GM18507 (cell line): ENCODE measurements at places on chromosomes 6 and 20.

GRCh38 chr20:45008521-45009049 is 42.3 kb downstream of the STK4 start:
- DNase-seq: no peak

GRCh38 chr6:120147071-120147871 is 797.7 kb upstream of the MAN1A1 start:
- DNase-seq: no peak

GRCh38 chr6:167664678-167665660 is 161.7 kb upstream of the AFDN start:
- DNase-seq: no peak

DNA sequence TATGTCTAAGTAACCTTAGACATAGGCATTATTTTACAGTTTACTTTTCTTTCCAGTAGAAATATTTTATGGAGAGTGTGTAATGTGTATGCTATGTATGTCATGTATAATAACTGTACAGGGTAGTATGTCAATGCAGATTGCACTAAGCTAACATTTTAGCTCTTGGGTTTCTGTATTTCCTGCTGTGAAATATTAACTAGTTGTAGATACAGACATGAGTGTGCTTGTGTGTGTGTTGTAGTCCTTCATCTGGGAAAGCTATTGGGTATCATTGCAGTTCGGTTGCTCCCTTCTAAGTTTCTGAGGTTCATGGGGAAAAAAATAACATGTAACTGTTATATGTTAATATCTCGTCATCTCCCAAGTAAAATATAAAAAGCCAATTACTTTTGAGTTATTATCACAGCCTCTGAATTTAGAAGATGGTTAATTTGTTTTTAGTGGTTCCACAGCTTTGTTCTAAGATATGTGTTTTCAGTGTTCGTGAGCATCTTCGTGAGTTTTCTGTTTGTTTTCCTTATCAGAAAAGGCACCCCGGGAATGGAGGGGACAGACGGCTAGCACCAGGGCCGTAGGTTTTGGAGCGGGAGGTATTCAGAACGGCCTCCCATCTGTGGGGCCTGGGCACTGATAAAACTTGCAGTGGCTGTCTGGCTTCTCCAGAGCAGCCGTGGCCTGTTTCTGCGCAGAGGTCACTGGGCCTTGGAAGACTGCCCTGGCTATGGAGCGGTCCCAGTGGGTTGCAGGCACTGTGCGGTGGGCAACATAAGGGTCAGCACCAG is 215.0 kb downstream of the ARID1B start:
- DNase-seq: no peak

DNA sequence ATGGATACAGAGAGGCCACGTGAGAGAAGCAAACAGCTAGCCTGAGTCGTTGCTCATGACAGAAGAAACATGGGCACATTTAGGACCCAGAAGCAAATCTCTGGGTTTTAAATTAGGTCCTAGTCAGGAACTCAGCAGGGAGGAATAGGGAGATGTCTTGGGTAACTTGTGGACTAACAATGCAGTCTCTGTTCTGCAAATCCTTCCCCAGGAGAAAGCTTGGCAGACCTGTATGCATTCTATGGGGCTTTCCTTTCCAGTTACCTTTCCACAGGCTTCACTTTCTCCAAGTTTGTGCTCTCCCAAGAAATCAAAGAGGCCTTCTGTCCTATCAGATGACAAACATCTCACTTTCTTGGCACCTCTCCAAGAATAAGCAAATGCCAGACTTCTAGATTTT is 47.2 kb upstream of the PLCB4 start:
- DNase-seq: no peak

DNA sequence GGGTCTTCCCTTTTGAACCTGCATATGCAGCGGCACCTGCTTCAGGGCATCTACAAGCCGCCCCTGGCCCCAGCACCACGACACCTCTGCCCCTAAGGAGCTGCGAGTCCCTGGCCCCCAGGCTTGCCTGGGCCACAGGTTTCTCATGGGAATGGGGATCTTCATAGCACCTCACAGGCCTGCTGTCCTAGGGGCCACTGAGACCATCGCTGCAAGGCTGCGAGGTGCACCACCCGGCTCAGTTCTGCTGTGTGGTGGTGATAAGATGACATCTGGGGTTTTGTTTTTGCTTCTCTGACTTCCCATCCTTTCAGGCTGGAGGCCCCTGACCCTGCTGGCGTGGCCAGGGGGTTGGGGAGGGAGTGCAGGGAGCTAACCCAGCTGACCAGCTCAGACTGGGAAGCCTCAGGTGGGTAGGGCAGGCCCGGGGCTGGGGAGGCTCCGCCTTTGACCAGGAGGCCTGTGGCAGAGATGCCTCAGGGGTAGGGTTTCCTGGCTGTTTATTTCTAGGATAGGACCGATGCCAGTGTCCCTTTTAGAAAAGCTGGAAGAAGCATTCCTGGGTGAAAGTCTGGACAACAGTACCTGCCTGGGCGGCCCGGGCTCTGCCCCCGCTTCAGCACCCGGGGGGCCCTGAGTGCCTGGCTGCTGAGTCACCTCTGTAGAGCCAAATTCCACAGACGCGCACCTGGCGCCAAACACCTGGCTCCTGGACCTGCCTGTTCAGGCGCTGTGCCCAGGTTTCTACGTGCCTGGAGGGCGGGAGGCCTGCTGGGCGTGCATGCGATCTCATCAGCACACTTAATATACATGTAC is 264.7 kb downstream of the DLL1 start:
- DNase-seq: no peak

- DNase-seq: no peak
Observed at GRCh38 chr20:50196896-50197295, 6.3 kb downstream of the CEBPB start.

GRCh38 chr6:108673602-108674001 is 112.9 kb downstream of the FOXO3 start:
- DNase-seq: no peak
